H9 (cell line): ENCODE measurements at places on chromosomes 2 and 18. TPM values are rescaled to one million over a fixed set of nuclear protein-coding genes. Genes with fewer than 3 reads are reported as not detected.
A peak's percentile ranks its signal among the peaks of the same experiment; 100 is the strongest.

DNA sequence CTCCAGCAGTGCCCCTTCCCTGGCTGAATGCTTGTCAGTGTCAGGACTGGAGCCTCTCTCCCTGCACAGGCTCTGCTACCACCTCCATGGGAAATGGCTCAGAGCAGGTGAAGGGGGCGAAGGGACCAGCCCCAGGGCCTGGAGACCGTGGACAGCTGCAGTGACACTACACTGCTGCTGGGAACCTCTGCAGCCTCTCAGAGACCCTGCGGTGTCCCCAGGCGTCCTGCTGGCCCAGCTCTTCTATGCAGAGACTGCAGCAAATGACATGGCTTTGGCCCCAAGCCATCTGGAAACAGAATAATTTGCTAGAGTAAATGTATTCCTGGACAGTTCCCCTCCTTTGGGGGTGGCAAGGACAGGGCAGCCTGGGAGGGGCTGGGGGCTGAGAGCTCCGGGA is 53.2 kb downstream of the CIB4 start:
- peak; percentile 25 for DNase-seq

DNA sequence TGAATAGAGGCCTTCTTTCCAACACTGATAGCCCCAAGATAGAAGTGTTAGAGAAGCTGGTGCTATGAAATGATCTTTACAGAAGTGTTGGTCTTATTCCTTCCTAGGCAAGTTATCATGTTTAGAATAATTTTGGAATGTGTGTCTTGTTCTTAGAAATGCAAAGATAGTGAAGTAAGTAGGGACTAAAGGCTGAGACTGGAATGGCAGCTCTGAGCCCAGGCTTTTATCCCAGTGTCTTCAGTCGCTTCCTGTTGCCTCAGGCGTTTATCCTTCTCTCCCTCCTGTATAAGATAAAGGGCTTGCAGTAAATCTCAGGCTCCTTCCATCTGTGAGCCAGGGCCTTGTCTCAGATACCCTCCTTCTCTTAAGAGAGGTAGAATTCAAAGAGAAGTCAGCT is 218.1 kb downstream of the TPGS2 start:
- DNase-seq = no peak

DNA sequence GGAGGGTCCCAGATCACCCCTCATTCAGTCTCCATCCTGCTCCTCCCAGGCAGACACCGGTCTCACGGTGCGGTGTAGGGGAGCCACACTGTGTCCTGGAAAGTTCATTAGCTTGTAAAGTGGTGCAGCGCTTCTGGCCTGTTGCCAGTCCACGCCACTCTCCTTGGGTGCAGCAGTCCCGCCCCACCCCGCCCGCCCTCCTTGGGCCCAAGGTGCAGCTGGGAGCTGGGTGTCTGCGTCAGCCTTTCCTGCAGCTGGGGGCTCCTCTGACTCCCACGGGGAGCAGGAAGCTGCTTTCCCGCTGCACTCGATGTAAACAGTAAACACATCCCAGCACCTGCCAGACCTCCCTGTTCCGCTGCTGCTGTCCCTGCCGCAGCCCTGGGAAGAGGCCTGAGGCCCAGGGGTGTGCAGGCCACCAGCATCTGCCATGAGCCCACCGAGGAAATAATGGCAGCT is 53.8 kb upstream of the ASB18 start:
- DNase-seq = no peak

DNA sequence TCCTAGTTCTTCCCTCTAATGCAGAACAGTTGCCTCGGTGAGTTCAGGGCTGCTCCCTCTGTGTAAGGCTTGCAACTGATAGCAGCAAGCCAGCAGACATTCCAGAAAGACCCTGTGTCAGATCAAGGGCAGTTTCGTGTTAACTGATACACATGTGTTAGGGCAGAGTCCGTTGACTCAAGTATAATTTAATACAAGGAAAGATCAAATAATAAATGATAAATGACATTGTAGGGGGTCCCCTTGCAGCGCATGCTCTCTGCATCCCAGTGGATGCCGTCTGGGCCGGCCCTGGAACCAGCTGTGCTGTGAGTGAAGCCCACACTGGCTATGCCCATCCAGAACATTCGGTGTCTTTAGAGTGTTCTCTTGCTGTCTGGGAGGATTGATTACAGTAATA is 180.3 kb downstream of the AGAP1 start:
- DNase-seq = no peak

DNA sequence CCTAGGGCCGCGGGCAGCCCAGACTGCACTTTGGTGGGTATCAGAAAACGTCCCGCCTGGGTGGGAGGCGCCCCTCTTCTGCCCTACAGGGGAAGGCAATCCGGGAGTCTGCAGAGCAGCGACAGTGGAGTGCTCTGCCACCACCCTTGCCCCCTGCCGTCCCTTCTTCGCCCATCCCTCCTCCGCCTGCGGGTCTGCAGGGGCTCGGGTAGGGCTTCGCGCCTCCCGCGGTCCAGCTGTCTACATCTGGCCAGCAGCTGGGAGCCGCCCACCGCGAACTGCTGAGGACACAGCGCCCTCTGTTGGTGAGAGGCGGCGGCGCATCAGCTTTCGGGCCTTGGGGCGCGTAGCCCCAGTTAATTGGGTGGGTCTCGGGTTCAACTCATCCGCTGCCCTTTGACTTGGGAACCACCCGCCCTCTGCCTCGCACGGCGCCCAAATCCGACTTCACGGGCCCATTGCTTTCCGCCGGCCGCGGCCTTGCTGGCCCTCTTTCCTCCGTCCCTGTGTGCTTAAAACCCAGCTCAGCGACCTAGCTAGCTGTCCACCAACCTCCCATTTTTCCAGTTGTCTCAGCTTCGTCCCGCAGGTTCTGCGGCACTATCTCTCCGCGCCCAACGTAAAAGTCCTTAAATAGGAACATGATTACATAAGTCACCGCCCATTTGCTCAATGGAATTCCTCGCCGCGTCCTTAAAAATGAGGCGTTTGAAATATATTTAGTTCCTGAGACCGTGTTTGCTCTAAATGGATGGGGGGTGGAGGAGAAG is 17.6 kb downstream of the WNT10A start:
- DNase-seq = peak; percentile 91

DNA sequence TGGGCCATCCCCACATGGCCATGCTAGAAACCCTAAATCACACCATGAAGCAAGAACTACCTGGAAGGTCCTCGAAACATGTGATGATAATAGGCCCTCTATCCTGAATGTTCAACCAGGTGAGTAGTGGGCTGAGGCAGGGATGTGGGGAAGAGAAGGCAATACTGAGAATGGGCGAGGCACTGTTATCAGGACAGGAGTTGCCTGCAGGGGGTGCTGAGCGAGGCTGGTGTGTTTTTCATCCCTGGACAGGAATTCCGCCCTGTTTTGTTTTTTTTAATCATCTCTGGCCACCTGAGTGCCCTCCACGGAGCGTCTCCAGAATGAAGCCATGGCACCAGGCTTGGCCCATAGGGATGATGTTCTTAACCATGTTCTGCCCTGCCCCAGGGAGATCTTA is 103.0 kb upstream of the SOX11 start:
- DNase-seq = no peak

GRCh38 chr2:160317181-160318099 is 117.4 kb upstream of the ITGB6 start:
- no peak for DNase-seq

DNA sequence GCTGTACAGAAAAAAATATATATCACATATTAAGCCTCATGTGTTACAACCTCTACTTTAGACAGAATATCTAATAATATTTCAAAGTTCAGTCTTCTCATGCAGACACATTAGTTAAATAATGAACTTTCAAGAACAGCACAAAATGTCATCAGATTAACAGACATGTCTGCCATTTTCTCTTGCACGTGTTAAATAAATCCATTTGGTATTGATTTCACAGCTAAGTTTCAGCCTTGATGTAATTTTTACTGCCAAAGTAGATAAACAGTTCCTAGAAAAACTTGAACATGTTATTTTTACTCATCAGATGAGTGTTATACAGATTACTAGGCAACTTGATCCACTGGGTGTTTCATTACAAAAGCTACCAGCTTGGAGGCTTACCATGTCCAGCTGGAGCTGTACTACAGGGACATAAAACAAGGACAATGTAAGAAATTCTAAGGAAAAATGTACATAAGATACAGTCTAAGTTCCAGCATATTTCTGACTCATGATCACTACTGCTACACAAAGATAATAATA is 290.7 kb upstream of the DDX18 start:
- DNase-seq = no peak

GRCh38 chr2:233236820-233237589 is 14.5 kb upstream of the ATG16L1 start:
- no peak for DNase-seq

DNA sequence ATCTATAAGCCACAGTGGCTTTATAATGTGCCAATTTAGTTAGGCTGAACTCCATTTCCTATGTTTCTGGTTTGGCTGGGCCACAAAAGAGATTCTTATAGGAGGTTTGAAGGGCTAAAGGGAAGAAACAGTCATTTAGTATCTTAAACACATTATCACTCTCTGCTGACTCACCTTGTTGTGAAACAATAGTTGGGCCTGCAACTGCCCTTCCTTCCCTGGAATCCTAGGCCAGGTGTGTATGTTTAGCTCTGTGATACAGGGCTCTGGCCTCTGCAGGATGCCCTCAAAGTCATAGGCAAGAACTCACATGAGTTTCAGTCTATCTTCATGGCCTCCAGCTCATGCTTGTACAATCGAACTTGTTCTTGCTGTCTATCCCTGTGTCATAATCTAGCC is 400.0 kb upstream of the CELF4 start:
- no peak for DNase-seq

- no peak for DNase-seq
Observed at GRCh38 chr2:7838669-7839068, 843.2 kb upstream of the ID2 start.

DNA sequence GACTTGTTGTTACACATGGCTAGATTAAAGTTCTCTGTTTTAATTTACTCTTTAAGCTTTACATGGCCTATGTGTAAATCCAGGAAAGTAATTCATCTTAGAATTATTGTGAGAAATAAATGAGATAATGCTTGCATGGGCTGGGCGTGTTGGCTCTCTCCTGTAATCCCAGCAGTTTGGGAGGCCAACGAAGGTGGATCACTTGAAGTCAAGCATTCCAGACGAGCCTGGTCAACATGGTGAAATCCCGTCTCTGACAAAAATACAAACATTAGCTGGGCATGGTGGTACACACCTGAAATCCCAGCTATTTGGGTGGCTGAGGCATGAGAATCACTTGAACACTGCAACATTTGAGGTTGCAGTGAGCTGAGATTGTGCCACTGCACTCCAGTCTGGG is 4.3 kb upstream of the RIF1 start:
- DNase-seq = no peak

DNA sequence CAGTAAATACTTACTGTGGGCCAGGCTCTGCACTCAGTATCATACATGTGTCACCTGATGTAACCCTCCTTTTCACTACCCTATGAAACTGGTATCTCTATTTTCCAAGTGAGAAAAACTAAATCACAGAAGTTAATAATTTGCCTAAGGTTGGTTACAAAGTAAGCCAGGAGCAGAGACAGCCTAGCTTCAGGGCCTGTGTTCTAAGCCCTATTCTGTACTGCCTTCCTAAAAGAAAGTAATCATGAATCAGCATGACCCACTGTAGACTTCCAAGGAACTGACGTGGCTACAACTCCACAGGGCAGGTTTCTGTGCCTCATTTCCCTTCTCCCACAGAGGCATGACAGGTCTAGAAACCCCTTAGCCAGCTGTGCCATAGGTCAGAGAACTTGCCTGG is 14.3 kb downstream of the ZNF142 start:
- DNase-seq = no peak

GRCh38 chr2:85717308-85718008 is 23.3 kb downstream of the GNLY start:
- no peak for DNase-seq

GRCh38 chr2:21229302-21229701 is 105.5 kb downstream of the TDRD15 start:
- DNase-seq = no peak

DNA sequence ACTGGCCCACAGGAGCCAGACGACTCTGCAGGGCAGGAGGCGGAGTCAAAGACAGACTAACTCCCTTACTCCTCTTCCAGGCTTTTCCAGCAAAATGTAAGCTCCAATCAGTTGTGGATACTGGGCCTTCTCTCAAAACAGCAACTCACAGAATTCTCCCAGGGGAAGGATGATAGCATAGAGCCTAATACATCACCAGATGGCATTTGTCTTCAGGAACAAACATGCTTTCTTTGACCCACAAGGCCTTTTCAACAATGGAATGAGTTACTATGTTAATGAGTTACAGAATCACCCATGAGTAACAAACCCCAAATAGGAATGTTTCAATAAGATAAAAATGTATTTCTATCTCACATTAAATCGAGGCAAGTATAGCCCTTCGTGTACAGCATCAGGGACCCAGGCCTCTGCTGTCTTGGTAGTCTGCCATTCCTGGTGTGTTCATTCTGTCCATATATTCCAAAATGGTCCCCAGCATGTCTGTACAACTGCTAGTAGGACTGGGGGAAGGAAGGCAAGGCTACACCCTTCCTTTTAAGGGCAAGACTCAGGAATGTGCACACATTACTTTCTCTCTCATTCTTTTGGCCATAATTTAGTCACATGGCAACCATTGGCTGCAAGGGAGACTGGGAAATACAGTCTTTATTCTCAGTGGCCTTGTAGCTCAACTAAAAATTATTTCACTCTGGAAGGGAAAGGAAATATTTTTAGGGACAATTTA is 76.4 kb downstream of the BOD1L2 start:
- no peak for DNase-seq

DNA sequence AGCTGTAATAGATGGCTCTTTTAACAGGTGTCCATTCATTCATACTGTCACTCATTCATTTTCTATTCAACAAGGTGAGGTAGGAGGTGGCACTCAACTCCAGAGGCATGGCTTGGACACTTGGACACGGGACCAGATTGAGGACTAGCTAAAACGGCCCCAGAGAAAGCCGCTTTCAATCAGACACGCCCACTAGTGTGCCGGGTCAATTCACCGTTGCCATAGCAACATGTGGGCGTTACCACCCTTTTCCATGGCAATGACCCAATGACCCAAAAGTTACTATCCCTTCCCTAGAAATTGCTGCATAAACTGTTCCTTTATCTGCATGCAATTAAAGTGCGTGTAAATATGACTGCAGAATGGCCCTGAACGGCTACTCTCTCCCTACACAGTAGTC is 49.2 kb upstream of the LGALSL start:
- peak; percentile 60 for DNase-seq

- DNase-seq = no peak
Observed at GRCh38 chr2:158935617-158936016, 32.8 kb upstream of the TANC1 start.

MC5R gene
- not detected in 2 replicates for total RNA-seq

ST8SIA5 gene
- total RNA-seq = 0.63 and 0.75 TPM in 2 replicates

LINC00305 gene
- not detected in 2 replicates for total RNA-seq

RASGRP3 gene
- total RNA-seq = not detected in 2 replicates

HOXD1 gene
- total RNA-seq = not detected in 2 replicates

DSC2 gene
- 24.9 and 26.1 TPM in 2 replicates for total RNA-seq

MDH1B gene
- total RNA-seq = 1.3 and 1.4 TPM in 2 replicates

IL36B gene
- total RNA-seq = not detected in 2 replicates

TUBA3E gene
- total RNA-seq = 0.13 and 0.26 TPM in 2 replicates

TRIM54 gene
- 4.6 and 5.0 TPM in 2 replicates for total RNA-seq

GAREM2 gene
- total RNA-seq = 14.2 and 14.4 TPM in 2 replicates

CNTNAP5 gene
- 0.39 and 0.48 TPM in 2 replicates for total RNA-seq
